CD4-positive, alpha-beta T cell treated with Interleukin-17A for 4 hours (primary cell): ENCODE measurements at places on chromosomes 3 and 15.

DNA sequence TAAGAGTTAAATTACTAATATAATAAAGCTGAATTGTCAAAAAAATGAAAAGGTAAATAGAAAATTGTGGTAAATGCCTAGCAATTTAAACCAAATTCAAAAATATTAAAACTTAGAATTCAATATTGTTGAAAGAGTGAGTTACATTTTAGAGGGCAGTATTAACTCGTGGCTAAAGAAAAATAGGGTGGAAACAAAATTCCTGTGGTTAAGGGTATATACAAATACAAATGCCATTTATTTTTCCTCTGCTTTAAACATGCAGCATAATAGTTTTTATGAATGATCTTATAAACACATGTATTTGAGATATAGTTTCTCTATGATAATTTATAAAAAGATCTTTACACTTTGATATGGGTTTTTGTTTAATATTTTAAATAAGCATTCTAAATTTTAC is 79.0 kb downstream of the NEDD4 start:
- no peak for DNase-seq

DNA sequence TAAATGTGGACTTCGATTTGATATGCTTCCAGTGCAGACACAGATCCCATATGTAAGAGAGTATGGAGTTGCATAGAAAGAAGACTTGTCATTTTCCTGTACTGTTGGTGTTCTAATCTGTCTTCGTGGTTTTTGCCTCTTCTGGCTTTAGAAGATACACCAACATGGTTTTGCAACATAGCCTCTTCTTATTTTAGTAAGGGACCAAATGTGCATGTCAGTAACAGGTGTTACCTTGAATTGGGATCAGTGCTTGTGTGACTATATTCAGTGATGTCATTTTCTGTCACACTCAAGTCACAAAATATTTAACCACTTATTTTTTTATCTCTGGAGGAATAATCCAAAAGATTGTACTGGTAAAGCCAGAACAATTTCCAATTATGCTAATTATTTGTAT is 140.4 kb downstream of the SNRPN start:
- DNase-seq = no peak

GRCh38 chr15:39030291-39031070 is 465.9 kb upstream of the RASGRP1 start:
- DNase-seq = no peak

DNA sequence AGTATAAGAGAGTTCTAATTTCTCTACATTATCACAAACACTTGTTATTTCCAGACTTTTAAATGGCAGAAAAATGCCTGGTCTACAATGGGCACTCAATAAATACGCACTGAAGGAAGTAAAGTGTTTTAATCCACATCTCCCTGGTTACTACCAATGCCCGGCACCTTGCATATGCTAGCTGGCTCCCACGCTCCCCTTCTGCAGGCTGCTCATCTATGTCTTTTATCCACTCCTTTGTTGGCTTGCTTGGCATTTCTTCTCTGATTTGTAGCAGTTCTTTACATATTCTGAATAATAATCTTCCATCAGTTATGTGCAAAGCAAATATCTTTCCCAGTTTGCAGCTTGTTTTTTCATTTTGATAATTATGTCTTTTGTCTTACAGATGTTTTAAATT is 74.6 kb upstream of the PRR23E start:
- no peak for DNase-seq

DNA sequence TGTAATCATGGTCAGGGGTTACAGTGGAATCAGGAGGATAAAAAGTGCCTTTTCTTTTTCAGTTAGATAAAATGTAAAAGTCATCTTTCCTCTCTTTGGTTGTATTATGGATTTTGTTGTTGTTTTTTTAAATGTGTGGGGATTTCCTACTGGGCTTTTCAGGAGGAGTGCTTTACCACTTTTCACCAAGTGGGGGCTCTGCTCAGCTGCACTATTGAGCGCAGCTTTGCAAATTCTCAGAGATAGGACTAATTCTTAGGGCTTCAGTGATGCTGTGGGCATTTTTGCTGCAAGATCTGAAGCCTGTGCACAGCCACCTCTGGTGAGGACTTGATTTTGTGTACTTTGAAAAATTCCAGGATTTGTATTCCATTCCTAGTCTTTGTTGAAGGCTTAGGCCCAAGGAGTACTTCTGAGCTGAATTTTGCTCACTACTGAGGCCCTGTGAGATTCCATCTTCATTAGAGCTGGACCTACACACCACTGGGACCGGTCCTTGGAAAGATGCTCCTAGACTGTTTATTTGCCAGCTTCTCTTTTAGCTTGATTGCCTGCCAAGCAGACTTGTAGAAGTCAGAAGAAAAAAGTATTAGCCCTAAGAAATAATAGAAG is 7.5 kb downstream of the GNB5 start:
- peak; percentile 29 for DNase-seq

- DNase-seq = no peak
Measured at GRCh38 chr15:50377867-50378751, 23.1 kb upstream of the GABPB1 start.
